ENCODE measurements at places on chromosomes 5 and 9. TPM values are rescaled to one million over a fixed set of nuclear protein-coding genes. Genes with fewer than 3 reads are reported as not detected.

Gene DIRAS2
- 97.1 TPM for total RNA-seq

Gene IRX1
- total RNA-seq = 12.7 TPM

Gene RXFP3
- 3.0 TPM for total RNA-seq

Gene IL9
- not detected for total RNA-seq

Gene CCDC171
- 21.9 TPM for total RNA-seq

Gene C5orf58
- total RNA-seq = not detected

Gene ZBTB6
- 55.4 TPM for total RNA-seq

Data from diencephalon (tissue), 1 donor.